ENCODE measurements at places on chromosomes 2 and 18.
A peak's percentile ranks its signal among the peaks of the same experiment; 100 is the strongest.

GRCh38 chr2:114499101-114499500 is 56.7 kb downstream of the DPP10 start:
- no peak for DNase-seq

DNA sequence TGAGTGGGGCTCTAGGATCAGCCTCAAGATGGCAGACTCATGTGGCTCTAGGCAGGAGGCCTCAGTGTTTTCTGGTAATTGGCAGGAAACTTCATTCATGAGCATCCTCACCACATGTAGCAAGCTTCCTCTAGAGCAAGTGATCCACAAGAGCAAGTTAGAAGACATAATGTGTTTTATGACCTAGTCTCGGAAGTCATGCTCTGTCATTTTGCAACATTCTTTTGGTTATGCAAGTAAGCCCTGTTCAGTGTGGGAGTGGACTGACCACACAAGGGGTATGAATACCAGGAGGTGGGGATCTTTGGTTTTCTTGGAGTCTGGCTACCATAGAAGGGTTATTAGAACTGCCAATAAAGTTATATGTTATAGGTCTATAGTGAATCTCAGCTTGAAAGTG is 66.8 kb upstream of the STK39 start:
- no peak for DNase-seq

DNA sequence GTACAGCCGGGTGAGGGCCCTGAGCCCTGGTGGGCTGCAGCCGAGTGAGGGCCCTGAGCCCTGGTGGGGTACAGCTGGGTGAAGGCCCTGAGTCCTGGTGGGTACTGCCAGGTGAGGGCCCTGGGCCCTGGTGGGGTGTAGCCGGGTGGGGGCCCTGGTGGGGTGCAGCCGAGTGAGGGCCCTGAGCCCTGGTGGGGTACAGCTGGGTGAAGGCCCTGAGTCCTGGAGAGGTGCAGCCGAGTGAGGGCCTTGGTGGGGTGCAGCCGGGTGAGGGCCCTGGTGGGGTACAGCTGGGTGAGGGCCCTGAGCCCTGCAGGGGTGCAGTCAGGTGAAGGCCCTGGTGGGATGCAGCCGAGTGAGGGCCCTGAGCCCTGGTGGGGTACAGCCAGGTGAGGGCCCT is 37.5 kb downstream of the CTDP1 start:
- DNase-seq = no peak

- DNase-seq = no peak
Measured at GRCh38 chr18:22132258-22132657, 37.1 kb upstream of the GATA6 start.

GRCh38 chr2:74099835-74100234 is 47.9 kb downstream of the BOLA3 start:
- no peak for DNase-seq

DNA sequence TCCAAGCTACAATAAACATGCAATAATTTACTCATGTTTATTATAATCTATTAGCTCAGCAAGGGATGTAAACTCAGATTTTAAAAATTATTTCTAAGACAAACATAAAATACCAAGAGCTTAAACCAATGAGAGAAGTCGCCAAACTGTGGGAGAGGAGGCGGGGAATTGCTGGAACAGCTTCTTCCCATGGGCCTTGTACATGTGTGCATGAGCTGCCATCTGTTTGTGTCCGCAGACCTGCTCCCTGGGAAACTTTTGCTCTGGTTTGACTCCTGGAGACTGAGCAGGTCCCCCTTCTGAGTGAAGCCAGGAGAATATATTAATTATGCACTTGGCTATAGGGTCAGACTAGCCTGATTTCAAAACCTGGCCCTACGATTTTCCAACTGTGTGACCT is 655.9 kb upstream of the SOX11 start:
- no peak for DNase-seq

GRCh38 chr2:216195565-216196029 is 86.4 kb downstream of the XRCC5 start:
- DNase-seq = peak; percentile 80
